T-helper 17 cell (primary cell): ENCODE measurements at places on chromosomes 6 and 20. TPM values are rescaled to one million over a fixed set of nuclear protein-coding genes. Genes with fewer than 3 reads are reported as not detected.

GRCh38 chr6:74931558-74931957 is 274.3 kb downstream of the COL12A1 start:
- no peaks in the 10 kb centered on the region for H3K36me3 ChIP-seq
- H3K27ac ChIP-seq, result no peak overlapping the region
- no peaks in the 10 kb centered on the region for H3K4me1 ChIP-seq
- no peaks in the 10 kb centered on the region for H3K27me3 ChIP-seq

GRCh38 chr20:40524071-40524470 is 165.0 kb downstream of the MAFB start:
- no peak for DNase-seq
- no peaks in the 10 kb centered on the region for H3K4me1 ChIP-seq
- H3K27me3 ChIP-seq, result peaks cover 4% of the 10 kb centered on the region
- no peak overlapping the region for H3K4me3 ChIP-seq
- no peaks in the 10 kb centered on the region for H3K36me3 ChIP-seq
- no peak overlapping the region for H3K27ac ChIP-seq

- no peak for DNase-seq
- peaks cover 2% of the 10 kb centered on the region for H3K4me1 ChIP-seq
- H3K36me3 ChIP-seq, result peaks cover 1% of the 10 kb centered on the region
Observed at GRCh38 chr20:36818861-36819260, 45.3 kb upstream of the DSN1 start.

GRCh38 chr6:137700751-137701477 is 166.1 kb upstream of the TNFAIP3 start:
- peaks cover 13% of the 10 kb centered on the region for H3K27me3 ChIP-seq
- H3K36me3 ChIP-seq, result no peaks in the 10 kb centered on the region
- no peak overlapping the region for H3K4me3 ChIP-seq
- H3K4me1 ChIP-seq, result peaks cover 26% of the 10 kb centered on the region
- no peak for DNase-seq

- H3K4me3 ChIP-seq, result no peak overlapping the region
- no peak overlapping the region for H3K27ac ChIP-seq
- DNase-seq, result no peak
- H3K27me3 ChIP-seq, result no peaks in the 10 kb centered on the region
- H3K4me1 ChIP-seq, result no peaks in the 10 kb centered on the region
- no peaks in the 10 kb centered on the region for H3K36me3 ChIP-seq
Observed at GRCh38 chr6:100305209-100305869, 159.4 kb downstream of the SIM1 start.

DNA sequence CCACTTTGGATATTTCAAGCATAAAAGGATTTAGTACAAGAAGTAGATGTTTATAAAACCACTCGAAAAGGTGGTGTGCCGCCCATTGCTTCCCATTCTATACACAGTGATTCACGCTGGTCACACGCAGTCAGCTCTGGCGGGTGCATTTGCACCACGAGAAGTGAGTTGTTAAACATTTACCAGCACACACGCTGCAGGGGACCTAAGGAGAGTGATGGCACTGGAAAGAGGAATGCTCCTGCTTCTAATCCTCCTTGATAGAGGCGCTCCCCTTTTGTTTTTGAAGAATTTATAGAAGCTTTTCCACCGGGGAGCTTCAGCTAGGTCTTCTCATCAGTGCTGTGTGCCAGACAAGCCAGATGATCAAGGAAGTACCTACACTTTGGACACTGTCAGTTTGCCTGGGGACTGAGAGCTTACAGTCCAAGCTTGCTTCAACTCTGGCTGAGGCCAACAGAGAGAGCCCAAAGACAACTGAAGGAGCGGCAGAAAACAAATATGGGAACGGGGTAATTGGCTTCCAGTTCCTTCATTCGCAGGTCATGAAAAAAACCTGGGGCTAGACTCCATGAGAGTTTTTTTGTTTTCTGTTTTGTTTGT is 31.2 kb downstream of the MUC22 start:
- DNase-seq, result no peak
- peaks cover 66% of the 10 kb centered on the region for H3K27me3 ChIP-seq
- no peak overlapping the region for H3K27ac ChIP-seq
- H3K4me3 ChIP-seq, result no peak overlapping the region

DNA sequence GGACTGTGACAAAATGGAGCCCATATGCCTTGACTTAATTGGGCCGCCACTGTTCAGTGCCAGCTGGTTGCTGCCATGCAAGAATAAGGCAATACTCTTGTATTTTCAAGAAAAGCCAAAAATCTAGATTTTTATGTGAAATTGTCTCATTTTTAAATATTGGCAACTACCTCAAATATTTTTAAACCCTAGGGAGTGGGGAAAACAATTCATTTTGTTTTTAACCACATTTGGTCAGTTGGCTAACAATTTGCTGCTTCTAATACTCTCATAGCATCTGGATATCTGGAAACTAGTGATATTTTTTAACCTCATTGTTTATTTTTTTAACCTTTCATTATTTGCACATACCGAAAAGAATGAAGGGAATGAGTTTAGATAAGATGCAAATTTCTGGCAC is 91.0 kb downstream of the EYA2 start:
- no peak for DNase-seq
- peaks cover 9% of the 10 kb centered on the region for H3K4me1 ChIP-seq
- H3K4me3 ChIP-seq, result no peak overlapping the region
- no peak overlapping the region for H3K27ac ChIP-seq
- H3K27me3 ChIP-seq, result peaks cover 27% of the 10 kb centered on the region
- peaks cover 3% of the 10 kb centered on the region for H3K36me3 ChIP-seq

- peaks cover 2% of the 10 kb centered on the region for H3K36me3 ChIP-seq
- H3K27me3 ChIP-seq, result no peaks in the 10 kb centered on the region
- H3K4me3 ChIP-seq, result no peak overlapping the region
- no peak overlapping the region for H3K27ac ChIP-seq
- no peak for DNase-seq
Observed at GRCh38 chr20:47551222-47551621, 49.5 kb downstream of the NCOA3 start.

DNA sequence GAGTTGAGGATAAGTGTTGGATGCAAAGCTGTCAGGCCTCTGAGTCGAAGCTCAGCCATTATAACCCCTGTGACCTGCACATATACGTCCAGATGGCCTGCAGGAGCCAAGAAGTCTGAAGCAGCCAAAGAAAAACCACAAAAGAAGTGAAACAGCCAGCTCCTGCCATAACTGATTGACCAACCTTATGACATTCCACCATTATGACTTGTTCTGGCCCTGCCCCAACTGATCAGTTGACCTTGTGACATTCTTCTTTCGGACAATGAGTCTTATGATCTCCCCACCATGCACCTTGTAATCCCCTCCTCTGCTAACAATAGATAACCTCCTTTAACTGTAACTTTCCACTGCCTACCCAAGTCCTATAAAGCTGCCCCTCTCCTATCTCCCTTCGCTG is 133.7 kb upstream of the AGPAT4 start:
- no peak overlapping the region for H3K4me3 ChIP-seq
- peaks cover 9% of the 10 kb centered on the region for H3K27me3 ChIP-seq
- H3K36me3 ChIP-seq, result no peaks in the 10 kb centered on the region
- no peak overlapping the region for H3K27ac ChIP-seq
- no peak for DNase-seq

GRCh38 chr6:44040786-44041185 is 86.5 kb downstream of the MRPL14 start:
- no peak overlapping the region for H3K4me3 ChIP-seq
- H3K27me3 ChIP-seq, result peaks cover 21% of the 10 kb centered on the region
- H3K4me1 ChIP-seq, result peaks cover 4% of the 10 kb centered on the region
- H3K27ac ChIP-seq, result no peak overlapping the region

DNA sequence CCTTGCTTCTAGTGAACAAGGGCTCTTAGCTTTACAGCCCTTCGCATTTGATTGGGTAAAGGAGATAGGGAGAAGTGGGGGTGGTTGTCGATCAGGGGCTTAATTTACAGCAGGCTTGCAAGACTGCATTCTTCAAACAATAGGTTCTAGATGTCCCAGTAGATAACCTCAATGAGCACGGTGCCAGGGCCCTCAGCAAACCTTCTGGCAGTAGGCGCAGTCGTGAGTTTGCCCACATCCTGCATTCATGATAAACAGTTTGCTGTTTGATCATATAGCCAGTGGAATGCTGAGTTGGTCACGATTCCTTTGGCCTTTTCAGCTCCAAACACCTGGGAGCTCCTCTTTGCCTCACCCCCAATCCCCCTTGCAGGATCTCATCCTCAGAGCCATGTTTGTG is 27.5 kb downstream of the SUN5 start:
- peak overlapping the region; percentile 66 for H3K4me3 ChIP-seq
- no peak overlapping the region for H3K27ac ChIP-seq
- no peaks in the 10 kb centered on the region for H3K27me3 ChIP-seq
- no peak for DNase-seq
- H3K36me3 ChIP-seq, result no peaks in the 10 kb centered on the region
- peaks cover 20% of the 10 kb centered on the region for H3K4me1 ChIP-seq

DNA sequence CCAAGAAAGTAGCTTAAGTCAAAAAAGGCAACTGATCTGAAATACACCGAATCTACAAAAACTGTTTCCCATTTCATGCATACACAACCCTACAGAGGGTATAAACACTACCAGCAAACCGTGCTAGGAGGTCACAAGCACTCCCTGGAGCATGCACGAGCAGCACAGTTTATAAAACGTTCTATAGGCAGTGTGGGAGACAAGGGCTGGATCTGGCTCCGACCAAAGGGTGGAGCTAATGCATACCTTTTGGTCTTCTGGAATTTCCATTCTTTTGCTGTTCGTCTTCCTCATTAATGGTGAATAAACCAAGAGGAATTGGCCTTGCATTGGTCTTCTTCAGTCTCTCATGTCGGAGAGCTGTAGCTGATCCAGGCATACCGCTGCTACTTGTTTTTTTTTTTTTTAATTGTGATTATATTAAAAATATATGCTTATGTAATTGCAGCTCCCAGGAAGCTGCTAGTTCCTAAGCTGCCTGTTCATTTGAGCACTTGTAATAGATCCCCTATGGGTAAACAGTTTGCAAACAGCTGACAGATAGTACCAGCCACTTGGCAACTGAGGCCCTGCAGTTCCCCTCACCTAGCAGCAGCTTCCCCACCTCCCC is 24.5 kb downstream of the MAP7 start:
- H3K4me1 ChIP-seq, result peaks cover 10% of the 10 kb centered on the region
- no peak overlapping the region for H3K4me3 ChIP-seq
- H3K27ac ChIP-seq, result no peak overlapping the region
- no peaks in the 10 kb centered on the region for H3K36me3 ChIP-seq

DNA sequence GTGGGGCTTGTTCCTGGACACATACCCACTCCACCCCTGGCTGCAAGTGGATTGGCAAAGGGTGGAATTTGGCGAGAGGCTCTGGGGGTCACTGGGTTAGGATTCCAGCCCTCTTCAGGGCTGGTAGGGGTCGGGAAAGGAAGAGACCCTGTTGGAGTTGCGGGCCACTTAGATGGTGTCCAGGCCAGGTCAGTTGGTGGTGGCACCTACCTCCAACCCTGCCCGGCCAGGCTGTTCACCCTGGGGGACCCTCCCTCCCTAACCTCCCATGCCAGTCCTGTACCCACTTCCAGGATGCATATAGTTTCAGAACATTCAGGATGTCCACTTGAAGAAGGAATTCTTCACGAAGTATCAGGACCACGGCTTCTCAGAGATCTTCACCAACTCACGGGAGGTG is 21.0 kb downstream of the CAPN11 start:
- no peak overlapping the region for H3K27ac ChIP-seq
- DNase-seq, result no peak
- no peak overlapping the region for H3K4me3 ChIP-seq
- peaks cover 5% of the 10 kb centered on the region for H3K27me3 ChIP-seq
- H3K4me1 ChIP-seq, result peaks cover 5% of the 10 kb centered on the region

MEP1A gene
- total RNA-seq, result not detected

TMX4 gene
- total RNA-seq, result 58.8 TPM

PCMT1 gene
- total RNA-seq, result 32.9 TPM

BMP6 gene
- total RNA-seq, result 0.45 TPM

FAM229B gene
- total RNA-seq, result 3.9 TPM

POPDC3 gene
- not detected for total RNA-seq
